Activated CD4-positive, alpha-beta memory T cell treated with anti-CD3 and anti-CD28 coated beads for 36 hours (primary cell): ENCODE measurements at places on chromosomes 13 and 19.

GRCh38 chr13:32026623-32027022 is 5.0 kb upstream of the FRY start:
- no peak for DNase-seq

GRCh38 chr13:50912851-50913250 is 3.3 kb downstream of the RNASEH2B start:
- DNase-seq, result no peak

GRCh38 chr19:13796301-13797057 is 1.2 kb downstream of the ZSWIM4 start:
- DNase-seq, result peak; percentile 32

DNA sequence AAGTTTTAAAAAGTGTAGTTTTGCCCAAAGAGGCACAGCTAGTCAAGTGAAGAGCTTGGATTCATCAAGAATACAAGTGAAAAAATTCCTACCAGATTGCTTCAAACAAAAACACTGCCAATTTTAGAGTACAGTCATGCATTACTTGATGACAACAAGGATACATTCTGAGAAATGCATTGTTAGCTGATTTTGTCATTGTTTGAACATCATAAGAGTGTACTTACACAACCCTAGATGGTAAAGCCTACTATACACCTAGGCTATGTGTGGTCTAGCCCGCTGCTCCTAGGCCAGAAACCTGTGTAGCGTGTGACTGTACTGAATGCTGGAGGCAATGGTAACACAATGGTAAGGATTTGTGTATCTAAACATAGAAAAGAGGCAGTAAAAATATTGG is 41.1 kb downstream of the TMTC4 start:
- no peak for DNase-seq
